Activated CD8-positive, alpha-beta memory T cell treated with anti-CD3 and anti-CD28 coated beads for 4 hours (primary cell): ENCODE measurements at places on chromosomes 5 and 9.

- no peak for DNase-seq
These were observed 192.7 kb downstream of the FANCC start for GRCh38 chr9:95124582-95125367.

DNA sequence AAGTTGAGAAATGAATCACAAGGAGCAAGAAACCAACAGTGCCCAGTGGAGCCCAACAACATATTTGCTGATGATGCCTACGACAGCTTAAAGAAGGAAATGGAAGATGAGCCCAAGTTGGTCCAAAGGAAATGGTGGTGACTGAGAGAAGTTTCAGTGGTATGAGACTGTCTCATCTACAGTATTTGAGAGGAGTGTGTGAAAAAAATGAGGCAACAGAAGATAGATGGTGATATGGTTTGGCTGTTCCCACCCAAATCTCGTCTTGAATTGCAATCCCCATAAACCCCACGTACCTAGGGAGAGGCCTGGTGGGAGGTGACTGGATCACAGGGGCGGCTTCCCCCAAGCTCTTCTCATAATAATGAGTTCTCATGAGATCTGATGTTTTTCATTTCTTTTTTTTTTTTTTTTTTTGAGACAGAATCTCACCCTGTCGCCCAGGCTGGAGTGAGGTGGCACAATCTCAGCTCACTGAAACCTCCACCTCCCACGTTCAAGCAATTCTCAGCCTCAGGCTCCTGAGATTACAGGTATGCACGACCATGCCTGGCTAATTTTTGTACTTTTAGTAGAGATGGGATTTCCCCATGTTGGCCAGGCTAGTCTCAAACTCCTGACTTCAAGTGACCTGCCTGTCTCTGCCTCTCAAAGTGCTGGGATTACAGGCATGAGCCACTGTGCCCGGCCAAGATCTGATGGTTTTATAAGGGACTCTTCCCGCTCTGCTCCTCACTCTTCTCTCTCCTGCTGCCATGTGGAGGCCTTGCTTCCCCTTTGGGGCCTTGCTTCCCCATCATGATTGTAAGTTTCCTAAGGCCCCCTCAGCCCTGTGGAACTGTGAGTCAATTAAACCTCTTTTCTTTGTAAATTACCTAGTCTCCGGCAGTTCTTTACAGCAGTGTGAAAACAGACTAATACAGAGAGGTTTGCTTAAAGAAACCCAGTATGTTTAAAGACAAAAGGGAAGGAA lies 30.2 kb downstream of the EFCAB9 start:
- DNase-seq: no peak

DNA sequence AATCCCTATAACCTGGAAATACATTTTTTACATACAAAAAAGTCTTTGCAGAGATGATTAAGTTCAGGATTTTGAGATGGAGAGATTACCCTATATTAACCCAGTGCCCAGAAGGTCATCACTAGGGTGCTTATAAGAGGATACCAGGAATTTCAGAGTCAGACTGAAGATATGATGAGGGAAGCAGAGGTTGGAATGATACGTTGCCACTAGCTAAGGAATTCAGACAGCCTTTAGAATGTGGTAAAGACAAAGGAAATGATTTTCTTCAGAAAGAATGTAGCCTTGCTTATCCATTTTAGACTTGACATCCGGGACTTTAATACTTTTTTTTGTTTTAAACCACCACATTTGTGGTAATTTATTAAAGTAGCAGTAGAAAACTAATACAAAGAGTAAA lies 2176.8 kb upstream of the C9orf72 start:
- DNase-seq: no peak

DNA sequence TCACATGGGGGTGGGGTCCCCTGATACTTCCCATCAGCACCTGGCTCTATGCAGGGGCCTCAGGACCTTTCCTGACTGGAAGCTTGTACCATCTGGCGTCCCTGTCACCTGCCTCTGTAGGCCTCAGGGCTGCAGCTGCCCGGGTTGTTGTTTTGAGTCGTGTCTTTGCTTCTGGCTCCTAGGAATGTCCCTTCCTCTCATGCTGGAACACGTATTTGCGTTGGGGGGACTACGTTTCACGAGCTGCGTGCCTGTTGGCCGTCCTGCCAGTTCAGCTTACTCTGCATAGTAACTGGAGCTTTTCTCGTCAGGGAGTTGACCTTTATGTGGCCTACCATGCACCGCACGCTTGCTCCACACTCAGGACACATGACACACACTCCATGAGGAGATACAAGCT lies 54.9 kb upstream of the IRX4 start:
- no peak for DNase-seq

DNA sequence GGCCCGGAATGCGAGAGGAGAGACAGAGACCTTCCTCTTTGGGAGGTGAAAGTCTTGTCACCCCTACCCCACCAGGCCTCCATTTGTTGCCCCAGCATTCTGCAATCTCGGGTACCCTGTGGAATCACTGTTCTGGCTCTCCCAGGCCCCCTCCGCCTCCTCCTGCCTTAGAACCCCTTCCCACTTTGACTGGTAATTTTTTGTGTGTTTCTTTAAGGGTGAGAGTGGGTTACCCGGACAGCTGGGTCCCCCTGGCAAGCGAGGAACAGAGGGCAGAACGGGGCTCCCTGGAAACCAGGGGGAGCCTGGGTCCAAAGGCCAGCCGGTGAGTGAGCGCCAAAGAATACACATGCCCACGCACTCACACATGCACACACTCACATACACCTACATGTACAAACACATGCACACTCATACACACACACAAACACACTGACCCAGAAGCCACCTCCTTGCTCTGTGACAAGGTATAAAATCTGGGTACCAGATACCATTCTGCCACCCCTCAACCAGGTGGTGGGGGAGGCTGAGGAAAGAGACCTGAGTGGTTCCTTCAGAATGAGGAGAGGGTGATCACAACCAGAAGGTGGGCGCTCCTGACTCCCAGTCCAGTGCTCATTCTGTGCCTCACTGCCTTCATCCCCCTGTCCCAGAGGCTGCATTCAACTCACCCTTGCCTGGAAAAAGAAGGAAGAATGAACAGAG lies 30.9 kb upstream of the ORM1 start:
- DNase-seq: no peak

GRCh38 chr5:145704724-145705123 lies 130.4 kb downstream of the PRELID2 start:
- DNase-seq: no peak

- no peak for DNase-seq
These were observed 64.4 kb downstream of the ARHGEF37 start for GRCh38 chr5:149645725-149646124.

- DNase-seq: peak; percentile 2
These were observed 102.4 kb upstream of the PARP8 start for GRCh38 chr5:50564079-50564478.
